ENCODE measurements at places on chromosomes 2 and 18. TPM values are rescaled to one million over a fixed set of nuclear protein-coding genes. Genes with fewer than 3 reads are reported as not detected.

GRCh38 chr2:6967301-6967700, 50.1 kb downstream of the RNF144A start:
- H3K4me1 ChIP-seq = no peaks in the 10 kb centered on the region
- H3K27ac ChIP-seq = no peak overlapping the region
- no peaks in the 10 kb centered on the region for H3K36me3 ChIP-seq
- no peak for DNase-seq

DNA sequence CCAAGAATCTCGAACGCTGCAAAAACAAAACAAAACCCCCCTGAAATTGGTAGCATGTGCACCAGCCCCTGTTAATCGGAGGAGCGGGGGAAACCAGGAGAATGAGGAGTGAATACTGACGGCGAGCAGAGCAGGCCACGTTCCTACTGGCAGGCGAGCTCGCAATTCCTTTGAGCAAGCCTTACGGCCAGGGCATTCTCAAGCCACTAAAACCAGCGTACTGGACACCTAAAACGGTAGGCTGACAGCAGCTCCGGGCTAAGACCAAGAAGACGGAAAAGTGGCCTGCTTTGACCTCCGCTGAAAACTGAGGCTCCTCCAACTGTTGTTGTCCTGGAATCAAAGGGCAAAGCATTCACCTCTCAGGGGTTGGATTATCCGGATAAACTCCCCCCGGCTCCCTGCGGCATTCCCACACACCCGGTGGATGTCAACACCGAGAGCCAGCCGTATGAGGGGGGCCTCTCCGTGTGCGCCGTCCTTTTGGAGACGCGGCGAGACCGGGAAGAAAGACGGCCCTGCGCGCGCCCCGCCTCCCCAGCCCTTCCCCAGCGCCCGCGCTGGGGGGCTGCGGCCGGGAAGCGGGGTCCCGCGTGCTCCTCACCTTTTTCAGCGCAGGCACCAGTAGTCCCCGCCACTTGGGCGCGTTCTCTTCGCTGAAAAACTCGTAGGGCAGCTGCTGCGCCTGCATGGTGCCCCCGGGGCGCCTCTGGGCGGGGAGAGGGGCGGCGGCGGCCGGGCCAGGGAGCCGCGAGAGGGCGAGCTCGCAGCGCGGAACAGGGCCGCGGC, 925 bp downstream of the SOS1 start:
- H3K36me3 ChIP-seq = no peaks in the 10 kb centered on the region
- H3K27me3 ChIP-seq = no peaks in the 10 kb centered on the region
- peak; percentile 64 for DNase-seq
- peak overlapping the region; percentile 75 for H3K4me3 ChIP-seq
- peaks cover 31% of the 10 kb centered on the region for H3K4me1 ChIP-seq
- H3K27ac ChIP-seq = peak overlapping the region; percentile 38

DNA sequence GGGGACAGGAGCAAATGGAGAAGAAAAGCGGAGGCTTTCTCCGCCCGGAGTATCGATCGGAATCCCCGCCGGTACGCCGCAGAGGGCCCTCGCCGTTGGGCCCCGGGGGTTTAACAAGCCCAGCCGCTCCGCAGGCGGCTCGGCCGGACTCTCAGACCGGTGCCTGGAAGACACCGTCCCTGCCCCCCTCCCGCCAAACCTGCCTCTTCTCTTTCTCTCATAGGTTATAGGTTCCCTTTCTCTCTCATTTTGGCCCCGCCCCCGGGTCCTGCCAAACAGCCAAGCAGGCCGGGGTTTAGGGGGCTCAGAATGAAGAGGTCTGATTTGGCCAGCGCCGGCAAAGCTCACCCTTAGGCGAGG, 4.4 kb downstream of the ONECUT2 start:
- no peak overlapping the region for H3K4me3 ChIP-seq
- DNase-seq = no peak
- peaks cover 49% of the 10 kb centered on the region for H3K27me3 ChIP-seq
- H3K4me1 ChIP-seq = peaks cover 9% of the 10 kb centered on the region

Gene MOGAT1
- not detected for total RNA-seq

- no peaks in the 10 kb centered on the region for H3K4me1 ChIP-seq
- H3K36me3 ChIP-seq = no peaks in the 10 kb centered on the region
- DNase-seq = no peak
- H3K27ac ChIP-seq = no peak overlapping the region
- no peaks in the 10 kb centered on the region for H3K27me3 ChIP-seq
Measured at GRCh38 chr2:145798419-145798818, 1278.5 kb upstream of the ZEB2 start.

DNA sequence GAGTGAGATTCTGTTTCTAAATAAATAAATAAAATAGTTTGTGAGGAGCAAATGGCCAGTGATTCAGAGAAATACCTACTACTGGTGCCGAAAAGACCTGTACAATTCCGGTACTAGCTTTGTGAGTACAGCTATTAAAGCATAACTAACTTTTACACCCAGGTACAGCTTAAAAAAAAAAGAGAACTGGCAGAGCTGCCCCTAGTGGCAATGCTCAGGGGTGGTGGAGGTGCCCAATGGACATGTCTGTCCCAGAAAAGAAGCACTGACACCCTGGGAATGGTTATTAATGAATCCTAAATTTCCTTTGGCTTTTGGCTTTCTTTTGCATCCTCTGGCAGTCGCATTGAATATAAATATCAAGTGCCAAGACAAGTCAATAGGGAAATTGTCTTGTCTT, 87.0 kb downstream of the LIPG start:
- H3K36me3 ChIP-seq = no peaks in the 10 kb centered on the region
- H3K27me3 ChIP-seq = no peaks in the 10 kb centered on the region
- no peak overlapping the region for H3K4me3 ChIP-seq
- H3K4me1 ChIP-seq = no peaks in the 10 kb centered on the region
- no peak for DNase-seq

Gene GPD2
- 44.3 TPM for total RNA-seq

Gene PPP1CB
- total RNA-seq = 208 TPM

Gene RNF152
- 0.13 TPM for total RNA-seq

All from CD8-positive, alpha-beta memory T cell (primary cell).